NCI-H187 (cell line): ENCODE measurements at places on chromosomes 12 and 14.

GRCh38 chr12:103441437-103442181, 54.2 kb downstream of the C12orf42 start:
- DNase-seq = no peak

DNA sequence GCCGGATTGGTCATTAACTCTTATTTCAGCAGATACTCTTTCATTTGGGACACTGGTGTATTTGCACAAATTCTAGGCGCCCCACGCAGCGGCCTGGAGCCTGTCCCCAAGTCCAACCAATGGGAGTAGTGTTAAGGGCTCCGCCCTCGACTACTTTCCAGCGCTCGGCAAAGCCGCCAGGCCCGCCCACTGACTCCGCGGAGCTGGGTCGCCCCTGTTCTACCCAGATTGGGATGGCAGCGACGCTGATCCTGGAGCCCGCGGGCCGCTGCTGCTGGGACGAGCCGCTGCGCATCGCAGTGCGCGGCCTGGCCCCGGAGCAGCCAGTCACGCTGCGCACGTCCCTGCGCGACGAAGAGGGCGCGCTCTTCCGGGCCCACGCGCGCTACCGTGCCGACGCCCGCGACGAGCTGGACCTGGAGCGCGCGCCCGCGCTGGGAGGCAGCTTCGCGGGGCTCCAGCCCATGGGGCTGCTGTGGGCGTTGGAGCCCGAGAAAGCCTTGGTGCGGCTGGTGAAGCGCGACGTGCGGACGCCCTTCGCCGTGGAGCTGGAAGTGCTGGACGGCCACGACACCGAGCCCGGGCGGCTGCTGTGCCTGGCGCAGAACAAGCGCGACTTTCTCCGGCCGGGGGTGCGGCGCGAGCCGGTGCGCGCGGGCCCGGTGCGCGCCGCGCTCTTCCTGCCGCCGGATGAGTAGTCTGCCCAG, at the start of gene ACOT6:
ACOT6 (plus strand) TSS at position 179 of the 707 bp plus-strand sequence; CDS start at position 234, 55 bp downstream.
- no peak for DNase-seq

GRCh38 chr12:70154087-70154638, 89.1 kb upstream of the CNOT2 start:
- DNase-seq = no peak

- DNase-seq = no peak
Measured at GRCh38 chr12:14247166-14247565, 118.3 kb upstream of the ATF7IP start.

- DNase-seq = no peak
Measured at GRCh38 chr14:96383445-96383844, 8.5 kb upstream of the AK7 start.

DNA sequence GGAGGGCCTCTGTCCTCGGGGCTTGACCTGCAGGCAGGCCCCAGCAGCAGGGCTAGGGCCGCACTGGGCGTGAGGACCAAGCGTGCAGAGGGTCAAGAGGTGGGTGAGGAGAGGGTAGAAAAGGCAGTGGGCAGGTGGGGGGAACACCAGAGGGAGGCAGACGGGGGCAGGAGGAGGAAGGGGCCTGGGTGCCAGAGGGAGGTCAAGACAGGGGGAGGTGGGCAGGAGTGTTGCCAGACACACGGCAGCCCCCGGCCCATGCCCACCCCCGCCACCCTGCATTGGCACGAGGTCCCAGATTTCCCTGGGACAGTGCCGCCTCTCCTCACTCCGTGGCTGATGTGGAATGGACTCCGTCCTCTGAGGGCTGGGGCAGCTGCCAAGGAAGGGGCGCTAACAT, 8.2 kb downstream of the TMEM121 start:
- no peak for DNase-seq

- DNase-seq = no peak
Measured at GRCh38 chr14:24100197-24100981, 6.3 kb downstream of the PCK2 start.

GRCh38 chr12:70468741-70469140, 102.7 kb downstream of the KCNMB4 start:
- no peak for DNase-seq

GRCh38 chr12:12599750-12600643, 11.7 kb upstream of the CREBL2 start:
- no peak for DNase-seq

- no peak for DNase-seq
Measured at GRCh38 chr12:21831791-21832344, 57.4 kb upstream of the KCNJ8 start.
